ENCODE measurements at places on chromosomes 1 and 21. TPM values are rescaled to one million over a fixed set of nuclear protein-coding genes. Genes with fewer than 3 reads are reported as not detected.

SH2D1B gene
- total RNA-seq = 0.79 TPM

HSD3B1 gene
- 0.32 TPM for total RNA-seq

MFSD2A gene
- total RNA-seq = 79.3 TPM

DNA sequence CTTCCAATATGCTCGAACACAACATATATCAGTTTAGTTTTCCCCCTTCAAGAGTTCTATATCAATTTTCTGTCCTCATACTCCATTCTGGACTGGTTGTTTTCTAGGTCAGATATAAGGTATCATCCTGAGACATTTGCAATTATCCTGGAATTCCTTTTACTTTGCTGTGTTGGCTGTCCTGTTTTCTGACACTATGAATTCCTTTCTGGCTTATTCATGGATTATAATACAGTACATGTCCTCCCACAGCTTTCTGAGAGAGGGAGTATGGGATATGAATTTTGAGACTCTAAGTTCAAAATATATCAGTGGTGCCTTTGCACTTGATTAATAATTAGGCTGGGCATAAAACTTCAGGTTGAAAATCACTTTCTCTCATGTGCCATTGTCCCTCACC lies 11.9 kb downstream of the PHTF1 start:
- no peak for DNase-seq

DNA sequence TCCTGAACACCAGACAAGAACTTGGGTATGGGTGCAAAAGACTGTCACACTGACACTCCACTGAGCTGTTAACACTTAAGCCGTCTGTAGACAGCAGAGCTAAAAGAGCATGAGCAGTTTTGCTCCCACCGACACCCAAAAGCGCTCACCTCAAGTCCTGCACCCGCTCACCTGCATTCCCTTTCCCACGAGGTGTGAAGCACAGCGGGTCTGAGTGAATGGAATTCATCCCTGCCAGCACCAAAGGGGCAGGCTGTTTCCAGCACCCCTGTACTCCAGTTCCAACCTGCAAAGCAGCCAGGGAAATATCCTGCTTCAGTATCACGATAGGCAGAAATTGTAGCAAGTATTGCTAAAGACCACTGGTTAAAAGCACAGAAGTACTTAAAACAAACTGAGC lies 28.8 kb downstream of the KRTAP21-3 start:
- no peak for DNase-seq

- DNase-seq = no peak
These were observed 109.5 kb downstream of the SPSB1 start for GRCh38 chr1:9402256-9402616.

DNA sequence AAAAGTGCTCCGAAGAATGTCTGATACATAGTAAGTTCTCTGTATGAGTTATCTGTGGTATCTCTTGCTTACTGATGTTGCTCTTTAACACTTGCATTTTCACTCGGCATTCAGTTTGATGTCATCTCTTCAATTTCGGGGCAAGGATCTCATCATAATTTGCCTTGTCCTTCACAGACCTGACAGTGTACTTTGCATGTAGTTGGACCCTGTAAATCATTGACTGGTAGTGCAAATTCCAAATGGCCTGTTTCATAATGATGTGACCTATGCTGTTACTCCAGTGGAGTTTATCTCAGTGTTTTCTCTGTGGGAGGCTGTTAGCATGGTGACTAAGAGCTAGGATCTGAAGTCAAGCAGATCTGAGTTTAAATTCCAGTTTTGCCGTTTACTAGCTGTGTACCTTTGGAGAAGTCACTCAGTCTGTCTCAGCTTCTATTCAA lies 34.2 kb upstream of the ABCD3 start:
- peak; percentile 30 for DNase-seq

DNA sequence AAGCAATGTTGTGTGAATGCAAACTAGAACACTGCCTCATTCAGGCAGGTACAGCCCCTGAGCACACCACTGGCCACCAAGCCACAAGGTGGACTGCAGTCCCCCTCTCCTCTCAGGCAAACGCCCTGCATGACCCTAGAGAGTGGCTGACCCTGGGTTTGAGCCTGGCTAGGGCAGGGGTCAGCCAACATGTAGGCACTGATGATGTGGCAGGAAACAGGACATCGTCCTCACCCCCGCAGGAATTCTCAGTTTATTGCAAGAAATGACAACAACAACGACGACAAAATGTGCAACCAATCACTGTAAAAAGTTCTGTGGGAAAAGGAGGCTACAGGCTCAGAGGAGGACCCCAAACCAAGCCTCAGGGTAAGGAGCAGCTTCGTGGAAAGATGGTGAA lies 81.3 kb downstream of the OMA1 start:
- DNase-seq = no peak

- DNase-seq = no peak
These were observed 13.6 kb downstream of the BATF3 start for GRCh38 chr1:212686069-212686468.
